Trophoblast cell (in vitro differentiated cells and primary cell): ENCODE measurements at places on chromosomes 3 and 15.
A peak's percentile ranks its signal among the peaks of the same experiment; 100 is the strongest.

- no peak for DNase-seq
These were observed 212.4 kb upstream of the ADAMTS9 start for GRCh38 chr3:64900156-64900555.

- peak; percentile 61 for DNase-seq
These were observed 59.0 kb downstream of the ETFA start for GRCh38 chr15:76252249-76252648.

GRCh38 chr3:25572919-25573385 lies 91.8 kb downstream of the TOP2B start:
- no peak for DNase-seq

DNA sequence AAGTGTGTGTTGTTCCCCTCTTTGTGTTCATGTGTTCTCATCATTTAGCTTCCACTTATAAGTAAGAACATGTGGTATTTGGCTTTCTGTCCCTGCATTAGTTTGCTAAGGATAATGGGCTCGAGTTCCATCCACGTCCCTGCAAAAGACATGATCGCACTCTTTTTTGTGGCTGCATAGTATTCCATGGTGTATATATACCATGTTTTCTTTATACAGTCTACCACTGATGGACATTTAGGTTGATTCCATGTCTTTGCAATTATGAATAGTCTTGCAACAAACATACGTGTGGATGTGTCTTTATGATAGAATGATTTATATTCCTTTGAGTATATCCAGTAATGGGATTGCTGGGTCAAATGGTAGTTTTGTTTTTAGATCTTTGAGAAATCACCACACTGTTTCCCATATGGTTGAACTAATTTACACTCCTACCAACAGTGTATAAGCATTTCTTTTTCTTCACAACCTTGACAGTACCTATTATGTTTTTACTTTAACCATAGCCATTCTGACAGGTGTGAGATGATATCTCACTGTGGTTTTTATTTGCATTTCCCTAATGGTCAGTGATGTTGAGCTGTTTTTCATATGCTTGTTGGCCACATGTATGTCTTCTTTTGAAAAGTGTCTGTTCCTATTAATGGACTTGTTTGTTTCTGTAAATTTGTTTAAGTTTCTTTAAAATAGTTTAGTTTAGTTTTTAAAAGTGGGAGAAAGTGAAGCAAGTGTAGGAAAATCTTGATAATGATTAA lies 21.9 kb upstream of the SLC30A4 start:
- DNase-seq = no peak

DNA sequence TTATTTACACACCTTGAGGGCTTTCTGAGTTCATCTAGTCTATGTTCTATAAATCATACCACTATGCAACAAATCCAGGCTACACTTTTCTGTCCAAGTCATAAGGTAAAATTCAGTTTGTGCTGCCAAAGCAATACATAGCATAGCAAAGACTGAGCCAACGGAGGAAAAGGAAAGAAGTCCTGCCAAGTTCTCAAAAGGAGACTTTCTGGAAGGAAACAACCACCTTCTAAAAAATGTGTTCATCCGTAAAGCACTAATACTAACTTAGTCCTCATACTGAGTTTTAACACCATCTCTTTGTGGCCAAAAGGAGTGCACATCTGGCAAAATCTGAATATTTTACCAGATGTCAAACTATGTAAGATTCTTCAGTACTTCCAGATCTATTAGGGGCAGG lies 620.2 kb downstream of the RBMS3 start:
- DNase-seq = no peak

DNA sequence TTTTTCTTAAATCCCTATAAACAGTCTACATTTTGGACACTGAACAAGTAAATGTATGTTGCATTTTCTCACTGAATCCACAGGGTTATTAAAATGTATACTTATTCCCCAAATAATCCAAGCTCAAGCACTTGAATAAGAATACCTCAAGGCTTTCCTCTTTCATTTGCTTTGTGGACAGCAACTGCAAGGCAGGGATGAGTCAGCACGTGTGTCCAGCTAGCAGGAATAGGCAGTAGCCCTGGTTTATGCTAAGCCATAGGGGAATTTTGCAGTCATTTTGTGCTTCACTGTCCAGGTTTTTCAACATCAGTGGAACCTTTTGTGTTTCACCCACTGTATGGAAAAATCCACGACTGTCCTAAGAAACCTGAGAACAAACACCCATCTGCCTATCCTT lies 96.7 kb upstream of the KCNMB2 start:
- DNase-seq = no peak

GRCh38 chr3:158731938-158732855 lies at the start of gene RARRES1:
RARRES1 (minus strand) TSS chr3:158732457; CDS start chr3:158732415, 42 bp downstream.
- peak; percentile 59 for DNase-seq

GRCh38 chr3:188194332-188194731 lies 40.4 kb downstream of the LPP start:
- no peak for DNase-seq

GRCh38 chr3:155241579-155241978 lies 51.9 kb downstream of the STRIT1 start:
- peak; percentile 53 for DNase-seq

DNA sequence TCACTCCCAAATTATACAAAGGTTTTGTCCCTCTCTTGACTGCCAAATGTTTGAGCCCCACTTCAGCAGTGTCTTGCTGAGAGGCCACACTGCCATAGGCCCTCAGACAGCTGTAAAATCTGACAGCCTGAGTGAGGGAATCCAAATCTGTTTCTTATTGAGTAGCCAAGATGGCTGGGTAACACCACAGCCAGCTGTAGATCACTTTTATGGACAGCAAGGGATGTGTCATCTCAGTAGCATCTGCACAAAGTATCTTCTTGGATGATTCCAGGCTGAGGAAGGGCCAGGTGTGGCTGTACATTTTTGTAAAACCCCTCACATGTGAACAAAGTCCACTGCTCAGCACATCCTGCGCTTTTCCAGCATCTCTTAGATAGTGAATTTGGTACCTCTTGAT lies 237.0 kb upstream of the LRTM1 start:
- DNase-seq = no peak

- no peak for DNase-seq
These were observed 13.6 kb downstream of the PTH1R start for GRCh38 chr3:46891132-46891531.

DNA sequence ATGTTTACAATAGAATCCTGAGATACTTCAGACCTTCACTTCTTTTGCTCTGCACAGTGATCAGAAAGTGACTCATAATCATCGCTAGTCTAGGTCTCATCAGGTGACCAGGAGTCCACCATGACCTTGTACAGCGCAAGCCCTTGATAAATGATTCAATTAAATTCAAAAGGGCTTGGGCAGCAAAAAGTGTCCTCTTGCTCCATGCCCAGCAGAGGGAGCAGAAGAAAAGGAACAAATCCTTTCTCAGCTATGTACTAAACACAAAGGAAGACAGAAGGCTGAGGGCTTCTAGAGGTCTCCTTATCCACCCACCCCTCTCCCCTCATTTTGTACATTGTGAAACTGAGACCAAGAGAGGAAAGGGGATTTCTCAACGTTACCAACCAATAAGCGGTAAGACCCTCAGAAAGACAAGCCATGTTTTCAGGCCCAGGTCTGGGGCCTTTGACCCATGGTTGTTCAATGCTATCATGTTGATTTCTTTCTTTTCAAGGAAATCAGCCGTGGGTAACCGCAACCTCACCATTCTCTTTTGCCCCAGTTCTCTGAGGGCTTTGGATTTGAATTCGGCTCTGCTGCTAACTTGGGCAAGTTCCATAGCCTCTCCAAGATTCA lies 74.8 kb downstream of the AQP9 start:
- DNase-seq = no peak

GRCh38 chr15:65416845-65417416 lies 5.8 kb downstream of the IGDCC4 start:
- DNase-seq = no peak

DNA sequence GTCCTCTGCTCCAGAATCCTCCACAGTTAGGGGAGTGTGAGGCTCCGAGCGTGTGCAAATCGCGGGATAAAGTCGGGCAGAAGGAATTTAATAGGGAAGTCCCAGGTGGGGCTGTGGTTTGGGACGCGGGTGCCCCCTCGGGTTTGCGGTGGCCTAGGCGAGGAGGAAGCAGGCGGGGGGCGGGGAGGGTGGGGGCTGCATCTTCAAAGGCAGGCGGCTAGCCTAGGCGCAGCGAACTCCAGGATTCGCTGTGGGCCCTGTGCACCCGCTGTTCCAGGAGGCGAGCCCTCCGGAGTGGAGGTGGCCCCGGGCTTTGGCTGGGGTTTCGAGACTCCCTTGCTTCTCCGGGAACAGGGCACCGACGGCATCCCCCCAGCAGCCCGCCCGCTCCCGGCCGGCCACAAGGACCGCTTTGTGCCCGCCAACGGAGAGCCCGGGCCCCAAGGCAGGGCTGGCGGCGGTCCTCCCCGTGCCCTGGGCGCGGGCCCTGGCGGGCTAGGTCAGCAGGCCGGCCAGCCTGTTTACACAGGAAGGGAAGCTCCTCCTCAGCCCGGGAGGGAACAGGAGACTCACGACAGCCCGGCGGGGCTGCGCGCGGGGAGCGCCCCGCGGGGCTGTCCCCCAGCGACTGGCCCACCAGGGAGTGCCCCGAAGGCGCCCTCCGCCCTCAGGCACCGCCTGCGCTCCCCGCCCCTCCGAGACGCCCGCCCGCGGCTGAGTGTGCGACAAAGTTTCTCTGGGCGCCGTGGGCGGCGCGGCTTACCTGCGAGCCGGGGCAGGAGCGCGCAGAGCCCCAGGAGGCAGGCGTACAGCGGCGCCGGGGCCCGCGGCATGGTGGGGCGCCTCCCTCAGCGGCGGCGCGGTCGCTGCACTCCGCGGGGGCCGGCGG lies 753 bp downstream of the ITGB5 start:
- peak; percentile 64 for DNase-seq

DNA sequence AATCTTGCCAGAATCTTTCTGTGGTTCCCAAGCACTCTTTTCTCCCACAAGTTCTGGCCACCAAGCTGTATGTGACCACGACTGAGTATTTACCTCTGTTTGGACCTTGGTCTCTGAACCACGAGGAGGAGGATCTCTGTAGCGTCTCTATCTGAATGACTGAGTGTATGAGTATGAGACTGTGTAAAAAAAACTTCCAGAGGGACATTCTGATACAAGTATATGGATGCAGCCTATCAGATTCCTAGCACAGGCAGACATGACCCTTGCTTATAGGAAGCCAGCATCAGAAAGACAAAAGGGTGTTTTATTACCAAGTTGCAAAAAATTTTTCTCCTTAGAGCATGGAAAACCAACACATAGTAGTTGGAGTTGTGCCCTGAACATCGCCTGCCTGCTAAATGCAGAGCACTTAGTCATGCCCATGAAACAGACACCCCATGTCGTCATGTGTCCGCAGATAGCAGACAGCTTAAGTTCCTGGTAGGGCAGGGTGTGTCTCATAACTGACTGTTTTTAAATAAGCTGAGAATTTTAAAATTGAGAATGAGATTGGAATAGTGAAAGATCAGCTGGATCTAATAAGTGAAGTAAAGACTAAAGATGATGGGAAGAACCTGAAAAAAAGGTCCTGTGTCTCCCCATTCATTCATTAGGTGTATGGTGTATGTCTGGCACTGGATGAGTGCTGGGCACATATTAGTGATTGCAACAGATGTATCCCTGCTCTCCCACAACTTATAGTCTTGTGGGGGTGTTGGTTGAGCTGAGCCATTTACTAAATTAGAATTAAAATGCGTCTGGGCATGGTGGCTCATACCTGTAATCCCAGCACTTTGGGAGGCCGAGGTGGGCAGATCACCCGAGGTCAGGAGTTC lies 30.9 kb downstream of the DAG1 start:
- DNase-seq = peak; percentile 76
